ENCODE measurements at places on chromosomes 6 and 20.

DNA sequence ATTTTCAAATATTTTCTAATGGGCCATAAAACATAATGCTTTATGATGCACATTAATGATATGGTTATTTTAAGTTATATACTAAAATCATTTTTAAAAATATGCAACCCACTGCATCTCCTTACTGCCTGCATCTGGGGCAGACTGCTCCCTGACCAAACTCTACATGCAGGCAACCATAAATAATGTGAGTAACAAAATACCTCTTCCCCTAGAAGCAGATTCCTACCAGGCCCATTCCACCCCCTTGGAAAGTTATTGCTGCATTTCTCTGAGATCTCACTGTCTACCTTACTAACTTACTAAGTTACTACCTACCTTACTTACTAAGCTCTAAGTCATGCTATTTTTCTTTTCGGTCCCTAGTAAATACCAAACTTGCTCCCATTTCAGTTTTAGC is 71.8 kb downstream of the ATG5 start:
- DNase-seq = no peak

GRCh38 chr6:76683985-76684384 is 611.5 kb upstream of the IMPG1 start:
- no peak for DNase-seq

DNA sequence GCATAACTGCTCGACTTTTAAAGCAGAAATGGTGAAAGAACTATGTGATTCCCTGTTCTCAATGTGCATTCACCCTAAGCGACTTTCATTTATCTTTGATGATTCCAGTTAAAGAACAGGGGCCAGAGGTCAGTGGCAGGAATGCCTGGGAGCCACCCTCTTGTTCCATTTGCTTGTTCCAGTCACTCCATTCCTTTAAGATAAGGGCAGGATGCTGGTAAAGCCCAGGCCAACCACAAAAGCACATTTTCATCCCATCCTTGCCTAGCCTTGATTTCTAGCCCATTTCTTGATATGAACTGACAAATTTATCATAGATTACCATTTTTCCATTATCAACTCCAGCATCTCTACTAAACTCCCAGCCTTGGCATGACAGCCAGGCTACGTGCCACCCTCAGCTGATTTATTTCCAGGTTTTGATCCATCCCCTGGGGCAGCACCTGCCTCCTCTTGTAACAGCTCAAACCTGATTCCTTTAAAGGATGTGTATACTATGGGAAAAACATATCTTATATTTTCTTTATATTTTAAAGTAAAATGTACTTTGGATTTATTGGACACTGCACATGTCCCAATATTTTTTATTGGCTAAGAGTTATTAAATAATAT is 19.2 kb downstream of the HMGN3 start:
- no peak for DNase-seq

DNA sequence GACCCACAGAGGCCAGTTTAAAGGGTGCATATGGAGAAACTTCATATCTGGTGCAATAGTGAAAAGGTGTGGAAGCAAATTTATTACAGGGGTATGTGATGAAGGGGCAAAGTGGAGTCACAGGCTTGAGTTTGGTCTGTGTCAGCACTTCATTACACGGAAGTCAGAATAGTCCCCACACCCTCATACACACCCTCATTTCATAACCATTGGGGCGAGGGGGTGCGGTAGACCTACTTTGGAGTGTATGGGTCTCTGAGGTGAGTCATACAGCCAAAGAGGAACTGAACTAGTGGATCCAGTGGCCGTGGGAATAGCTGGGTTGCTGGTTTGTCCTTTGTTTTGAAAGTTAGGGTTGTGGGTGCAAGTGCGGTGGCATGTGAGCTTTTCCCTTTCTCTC is 3.3 kb downstream of the TM9SF4 start:
- DNase-seq = no peak

GRCh38 chr6:14625173-14625895 is 507.8 kb downstream of the CD83 start:
- no peak for DNase-seq
